ENCODE measurements at places on chromosomes 12 and 14. TPM values are rescaled to one million over a fixed set of nuclear protein-coding genes. Genes with fewer than 3 reads are reported as not detected.

OASL gene
- 0.47 TPM for total RNA-seq

SLC39A9 gene
- total RNA-seq, result 37.5 TPM

CCDC60 gene
- not detected for total RNA-seq

PLEKHH1 gene
- total RNA-seq, result 3.2 TPM

ALX1 gene
- not detected for total RNA-seq

SERPINA5 gene
- 0.72 TPM for total RNA-seq

CCDC177 gene
- not detected for total RNA-seq

DNA sequence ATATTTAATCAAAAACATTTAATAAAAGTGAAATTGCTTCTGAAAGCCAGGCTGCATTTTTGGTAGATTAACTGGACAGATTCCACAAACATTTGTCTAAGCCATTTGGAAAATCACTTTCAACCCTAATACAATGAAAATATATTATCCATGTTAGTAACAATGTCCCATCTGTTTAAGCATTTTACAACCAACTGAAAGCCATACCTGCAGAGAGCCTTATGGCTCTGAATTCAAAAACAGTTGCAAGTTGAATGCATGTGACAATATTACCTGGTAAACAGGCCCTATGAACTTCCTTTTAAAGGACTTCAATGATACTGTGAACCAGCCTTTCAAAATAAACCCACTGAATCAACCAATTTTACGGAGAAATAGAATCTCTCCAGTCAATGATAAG lies 468.1 kb downstream of the BTG1 start:
- no peak for DNase-seq

- DNase-seq, result no peak
Observed at GRCh38 chr12:91662021-91662420, 479.4 kb upstream of the DCN start.

DNA sequence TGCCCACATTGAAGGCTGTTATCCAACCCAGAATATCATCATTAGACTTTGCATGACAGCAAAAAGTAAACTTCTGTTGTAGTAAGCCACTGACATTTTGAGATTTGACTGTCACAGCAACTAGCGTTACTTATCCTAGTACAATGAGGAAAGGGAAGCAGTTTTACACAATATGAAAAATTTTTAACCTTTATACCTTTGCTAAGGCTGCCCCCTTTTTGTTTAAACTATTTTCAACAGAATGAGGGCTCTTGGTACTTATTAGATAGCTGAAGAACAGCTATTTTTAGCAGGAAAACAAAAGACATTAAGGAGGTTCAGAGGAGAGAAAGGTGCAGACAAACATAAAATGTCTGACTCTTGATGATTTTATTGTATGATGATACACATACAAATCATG lies 23.4 kb upstream of the TMX1 start:
- DNase-seq, result no peak

DNA sequence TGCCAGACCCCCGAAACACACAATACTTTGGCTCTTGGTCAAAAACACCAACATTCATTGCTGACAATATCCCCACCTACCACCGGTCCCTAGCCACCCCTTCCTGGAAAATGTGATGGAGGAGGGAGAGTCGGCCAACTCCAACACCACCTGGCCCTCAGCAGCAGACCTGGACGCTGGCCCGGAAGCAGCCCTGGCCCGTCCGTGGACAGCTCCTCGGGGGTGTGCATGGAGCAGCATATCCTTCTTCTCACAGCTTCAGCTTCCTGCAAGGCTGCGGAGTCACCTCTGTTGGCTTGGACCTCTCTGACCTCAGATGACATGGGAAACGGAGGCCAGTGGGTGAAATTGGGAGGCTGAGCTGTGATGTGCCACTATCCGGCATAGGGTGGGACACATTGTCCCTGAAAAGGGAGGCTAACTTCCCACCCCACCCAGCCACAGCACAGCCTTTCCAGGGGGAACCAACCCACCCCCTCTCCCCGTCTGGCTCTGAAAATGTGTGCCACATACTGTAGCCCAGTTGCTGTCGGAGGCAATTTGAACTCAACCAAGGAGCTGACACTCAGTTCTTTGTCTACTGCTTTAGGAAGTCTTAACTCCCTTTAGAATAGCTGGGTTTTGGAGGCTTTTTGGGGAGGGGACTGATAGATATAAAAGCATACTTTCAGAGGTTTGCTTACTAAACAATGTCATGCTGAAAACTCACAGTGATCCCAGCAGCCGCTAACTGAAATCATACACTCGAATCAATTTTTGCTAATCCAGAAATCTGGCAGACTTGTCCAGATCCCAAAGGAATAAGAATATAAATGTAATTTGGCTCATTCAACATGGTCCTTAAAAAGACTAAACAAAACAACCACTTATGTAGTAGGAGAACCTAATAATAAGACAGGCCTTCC lies 43.1 kb upstream of the LTA4H start:
- DNase-seq, result peak; percentile 83

- DNase-seq, result peak; percentile 66
Observed at GRCh38 chr12:94147991-94148738, at the start of gene PLXNC1. Gene PLXNC1 (plus strand): TSS chr12:94148577. CDS start chr12:94148972, 395 bp downstream.

DNA sequence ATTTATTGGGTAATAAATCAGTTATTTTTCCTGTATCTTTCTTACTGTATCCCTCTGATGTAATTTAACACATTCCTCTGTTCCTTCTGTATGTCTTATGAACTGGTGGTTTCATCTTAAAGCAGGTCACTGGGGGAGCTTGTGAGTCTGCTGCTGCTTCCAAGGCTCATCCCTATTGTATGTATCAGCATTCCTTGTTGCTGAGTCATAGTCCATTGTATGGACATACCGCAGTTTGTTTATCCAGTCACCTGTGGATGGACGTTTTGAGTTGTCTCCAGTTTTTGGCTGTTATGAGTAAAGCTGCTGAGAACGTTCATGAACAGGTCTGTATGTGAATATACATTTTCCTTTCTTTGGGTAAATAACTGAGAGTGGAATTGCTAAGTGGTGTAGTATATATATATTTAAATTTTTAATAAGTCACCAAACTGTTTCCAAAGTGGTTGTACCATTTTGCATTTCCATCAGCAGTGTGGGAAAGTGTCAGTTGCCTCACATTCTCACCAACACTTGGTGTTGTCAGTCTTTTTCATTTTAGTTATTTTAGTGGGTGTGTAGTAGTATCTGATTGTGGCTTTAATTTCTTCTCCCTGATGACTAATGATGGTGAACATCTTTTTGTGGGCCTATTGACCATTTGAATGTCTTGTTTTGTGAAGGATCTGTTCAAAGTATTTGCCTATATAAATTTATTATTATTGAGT lies 82.7 kb downstream of the BEGAIN start:
- no peak for DNase-seq
